Fibroblast of the conjunctiva (primary cell): ENCODE measurements at places on chromosomes 7 and 10.

DNA sequence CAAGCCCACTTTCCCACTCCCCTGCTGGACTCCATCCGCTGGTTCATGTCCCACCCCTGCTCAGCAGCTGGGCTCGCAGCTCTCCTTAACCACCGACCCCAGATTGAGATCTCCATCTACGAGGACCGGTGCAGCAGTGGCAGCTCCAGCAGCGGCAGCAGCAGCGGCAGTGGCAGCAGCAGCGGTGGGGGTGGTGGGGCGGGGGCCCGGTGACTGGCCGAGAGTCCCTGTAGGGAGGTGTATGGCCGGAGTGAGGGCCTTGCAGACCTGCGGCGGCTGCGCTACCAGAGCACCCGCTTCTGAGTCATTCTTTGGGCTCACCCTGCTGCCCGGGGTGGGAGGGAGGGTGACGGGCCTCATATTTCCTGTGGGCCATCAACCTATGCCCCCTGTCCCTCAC lies 15.8 kb downstream of the GOLGA7B start:
- no peak for DNase-seq

DNA sequence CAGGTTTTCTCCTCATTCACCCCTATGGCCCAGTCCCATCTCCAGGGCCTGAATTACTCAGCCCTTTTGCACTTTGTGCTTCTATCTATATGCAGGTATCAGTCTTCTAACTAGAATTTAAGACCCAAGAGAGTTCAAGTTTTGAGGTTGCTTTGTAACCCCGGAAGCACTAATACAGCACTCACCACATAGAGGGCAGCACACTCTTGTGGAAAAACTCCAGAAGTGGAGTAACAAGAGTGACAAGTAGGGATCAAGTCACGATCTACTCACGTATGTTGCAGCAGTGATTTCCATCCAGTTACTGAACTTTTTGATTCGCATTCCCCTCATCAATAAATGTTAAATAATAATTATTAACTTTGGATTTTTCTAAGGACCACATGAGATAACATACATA lies 151.0 kb downstream of the CHCHD3 start:
- no peak for DNase-seq

DNA sequence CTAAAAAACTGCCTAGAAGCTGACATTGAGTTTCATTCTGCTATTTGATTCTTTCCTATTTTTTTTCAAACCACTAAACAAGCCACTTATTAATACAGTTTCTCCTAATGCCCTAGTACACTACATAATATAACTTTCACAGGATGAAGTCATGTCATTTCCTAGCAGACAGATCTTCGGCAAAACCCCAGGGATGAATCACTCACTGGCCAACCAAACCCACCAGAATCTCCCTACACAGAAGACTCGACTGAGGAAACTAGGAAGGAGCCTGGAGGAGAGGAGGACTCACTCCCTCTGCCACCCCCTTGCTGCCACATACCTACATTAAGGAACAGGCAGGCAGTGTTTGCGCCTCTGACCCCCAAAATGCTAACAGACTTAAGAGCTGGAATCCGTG lies 33.4 kb downstream of the XPNPEP1 start:
- DNase-seq: no peak

- DNase-seq: peak; percentile 28
Observed at GRCh38 chr10:29535012-29535777, 99.6 kb downstream of the SVIL start.

DNA sequence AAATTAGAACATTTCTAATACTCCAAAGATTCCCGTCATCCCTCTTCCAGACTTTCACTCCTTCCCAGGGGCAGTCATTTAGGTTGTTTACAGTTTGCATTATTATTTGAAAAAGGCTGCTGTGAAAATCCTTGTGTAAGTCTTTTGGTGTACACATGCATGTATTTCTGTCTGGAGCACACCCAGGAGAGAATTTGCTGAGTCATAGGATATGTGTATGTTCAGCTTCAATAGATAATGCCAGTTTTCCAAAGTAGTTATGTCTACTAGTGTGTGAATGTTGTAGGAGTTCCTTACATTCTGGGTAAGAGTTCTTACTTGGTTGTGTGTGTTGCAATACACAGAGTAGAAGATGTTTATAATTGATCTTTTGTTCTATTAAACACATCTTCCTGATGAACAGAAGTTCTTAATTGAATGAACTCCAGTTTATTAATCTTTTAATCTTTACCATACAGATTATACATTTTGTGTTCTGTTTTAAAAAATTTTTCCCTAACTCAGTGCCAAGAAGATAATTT lies 25.3 kb downstream of the CROT start:
- peak; percentile 40 for DNase-seq

DNA sequence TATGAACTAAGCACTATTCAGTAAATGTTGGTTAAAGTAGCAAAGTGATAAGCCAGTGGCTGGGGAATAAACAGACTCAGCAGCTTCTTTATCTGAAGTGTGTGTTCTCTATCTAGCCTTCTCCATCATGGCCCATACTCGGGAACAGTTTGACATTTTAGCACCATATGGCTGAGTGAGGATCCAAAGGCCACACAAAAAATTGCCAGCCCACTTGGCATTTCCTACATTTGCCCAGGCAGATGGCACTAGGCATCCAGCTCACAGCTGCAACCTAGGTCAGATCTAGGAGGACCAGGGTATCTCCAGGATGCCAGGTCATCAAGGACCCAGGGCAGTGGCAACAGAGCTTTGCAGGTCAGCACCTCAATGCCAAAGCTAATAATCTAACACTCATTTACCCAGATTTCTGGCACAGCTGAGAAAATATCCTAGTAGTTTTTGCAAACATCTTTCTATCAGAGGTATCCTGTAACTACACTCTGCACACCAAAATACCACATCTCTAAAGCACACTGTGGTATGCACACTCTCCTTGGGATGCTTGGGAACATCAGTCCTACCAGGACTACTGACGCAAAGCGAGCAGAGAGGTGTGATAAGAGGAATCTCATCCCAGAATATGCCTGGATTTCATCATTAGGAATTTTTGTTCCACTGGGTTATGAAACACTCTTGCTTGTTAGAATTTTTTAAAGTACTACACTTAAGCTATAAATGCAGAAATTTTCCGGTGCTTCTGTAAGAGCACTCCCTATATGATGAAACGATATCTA lies 61.7 kb downstream of the DOCK4 start:
- no peak for DNase-seq

GRCh38 chr7:18624459-18624858 lies 128.9 kb downstream of the HDAC9 start:
- DNase-seq: no peak
